ENCODE measurements at places on chromosomes 6 and 20. TPM values are rescaled to one million over a fixed set of nuclear protein-coding genes. Genes with fewer than 3 reads are reported as not detected.

FGD2 gene
- not detected for total RNA-seq

CLPSL1 gene
- not detected for total RNA-seq

GTSF1L gene
- total RNA-seq, result not detected

VSTM2L gene
- total RNA-seq, result 0.32 TPM

SLC4A11 gene
- total RNA-seq, result 1.6 TPM

HLA-DQA1 gene
- not detected for total RNA-seq

DEFB124 gene
- not detected for total RNA-seq

UBE2C gene
- 13.5 TPM for total RNA-seq

NKX2-4 gene
- total RNA-seq, result not detected

SHLD1 gene
- 0.97 TPM for total RNA-seq

NRSN1 gene
- total RNA-seq, result not detected

CRISP2 gene
- not detected for total RNA-seq

CCR6 gene
- total RNA-seq, result not detected

PLCB4 gene
- total RNA-seq, result 3.2 TPM

SLC17A2 gene
- not detected for total RNA-seq

LRRC73 gene
- total RNA-seq, result under 0.01 TPM

PSORS1C1 gene
- 3.0 TPM for total RNA-seq

TRIM39 gene
- 11.3 TPM for total RNA-seq

SLCO4A1 gene
- total RNA-seq, result 3.0 TPM

DUSP15 gene
- not detected for total RNA-seq

XRN2 gene
- total RNA-seq, result 90.2 TPM

ARMH2 gene
- not detected for total RNA-seq

ZC3H12D gene
- total RNA-seq, result under 0.01 TPM

HSPA1L gene
- total RNA-seq, result 0.97 TPM

GRM1 gene
- total RNA-seq, result not detected

VWA7 gene
- total RNA-seq, result under 0.01 TPM

MEI4 gene
- total RNA-seq, result not detected

LRRC1 gene
- 17.7 TPM for total RNA-seq

FERMT1 gene
- total RNA-seq, result 4.3 TPM

GSTA2 gene
- not detected for total RNA-seq

RPS10 gene
- total RNA-seq, result 1,946 TPM

CTCFL gene
- total RNA-seq, result not detected

GLP1R gene
- total RNA-seq, result not detected

ZNF133 gene
- 18.1 TPM for total RNA-seq

FRMD1 gene
- not detected for total RNA-seq

PDYN gene
- total RNA-seq, result not detected

BTBD9 gene
- 12.1 TPM for total RNA-seq

BNIP5 gene
- not detected for total RNA-seq

OR2B6 gene
- not detected for total RNA-seq

FAM50B gene
- total RNA-seq, result 6.0 TPM

ULBP2 gene
- total RNA-seq, result 4.5 TPM

SPDEF gene
- total RNA-seq, result under 0.01 TPM

OPN5 gene
- total RNA-seq, result not detected

RSPH4A gene
- total RNA-seq, result 0.32 TPM

CNKSR3 gene
- 4.7 TPM for total RNA-seq

SCUBE3 gene
- total RNA-seq, result 10.0 TPM
